ENCODE measurements at places on chromosomes 1 and 21.

DNA sequence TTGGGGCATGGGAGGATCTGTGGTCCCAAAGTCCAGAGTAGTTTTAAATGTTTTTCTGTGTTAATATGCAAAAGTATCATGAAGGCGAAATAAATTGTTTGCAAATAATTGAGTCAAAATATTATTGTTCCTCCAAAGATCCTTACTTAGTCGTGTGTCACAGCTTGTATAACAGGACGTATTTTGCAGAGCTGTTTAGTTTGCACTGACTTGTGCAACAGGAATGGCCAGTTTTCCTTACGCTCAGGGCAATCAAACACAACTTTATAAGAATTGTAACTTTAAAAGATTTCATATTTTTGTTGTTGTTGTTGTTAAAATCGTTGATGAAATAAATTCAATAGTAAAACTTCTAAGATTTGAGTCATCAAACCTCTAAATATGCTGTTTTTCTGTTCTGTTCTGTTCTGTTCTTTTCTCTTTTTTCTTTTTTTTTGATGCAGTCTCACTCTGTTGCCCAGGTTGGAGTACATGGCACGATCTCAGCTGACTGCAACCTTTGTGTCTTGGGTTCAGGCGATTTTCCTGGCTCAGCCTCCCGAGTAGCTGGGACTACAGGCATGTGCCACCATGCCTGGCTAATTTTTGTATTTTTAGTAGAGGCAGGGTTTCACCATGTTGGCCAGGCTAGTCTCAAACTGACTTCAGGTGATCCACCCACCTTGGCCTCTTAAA is 60.6 kb downstream of the UCK2 start:
- DNase-seq = no peak

- no peak for DNase-seq
These were observed 842 bp upstream of the ZC3H12A start for GRCh38 chr1:37473431-37474045.

GRCh38 chr1:94180650-94181049 is 56.7 kb downstream of the ARHGAP29 start:
- DNase-seq = no peak

DNA sequence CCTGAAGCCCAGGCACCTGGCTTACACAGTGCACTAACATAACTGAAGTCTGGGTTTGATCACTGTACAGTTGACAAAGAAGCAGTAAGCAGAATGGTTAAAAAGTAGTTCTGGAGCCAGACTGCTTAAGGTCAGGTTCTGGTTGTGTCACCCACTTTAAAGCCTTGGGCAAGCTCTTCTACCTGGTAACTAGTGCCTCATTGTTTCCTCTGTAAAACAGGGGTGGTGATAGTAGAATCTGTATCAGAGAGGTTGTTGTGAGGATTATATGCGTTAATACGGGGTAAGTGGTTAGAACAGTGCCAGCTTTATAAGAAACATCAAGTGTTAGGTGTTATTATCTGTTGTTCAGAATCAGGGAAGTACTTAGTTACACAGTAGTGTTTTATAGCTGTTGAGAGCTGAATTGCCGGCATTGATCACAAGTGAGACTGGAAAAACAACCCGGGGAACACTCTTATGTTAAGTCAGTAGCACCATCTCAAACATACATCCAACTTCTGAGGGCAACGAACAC is 3.7 kb downstream of the BACH1 start:
- DNase-seq = no peak

DNA sequence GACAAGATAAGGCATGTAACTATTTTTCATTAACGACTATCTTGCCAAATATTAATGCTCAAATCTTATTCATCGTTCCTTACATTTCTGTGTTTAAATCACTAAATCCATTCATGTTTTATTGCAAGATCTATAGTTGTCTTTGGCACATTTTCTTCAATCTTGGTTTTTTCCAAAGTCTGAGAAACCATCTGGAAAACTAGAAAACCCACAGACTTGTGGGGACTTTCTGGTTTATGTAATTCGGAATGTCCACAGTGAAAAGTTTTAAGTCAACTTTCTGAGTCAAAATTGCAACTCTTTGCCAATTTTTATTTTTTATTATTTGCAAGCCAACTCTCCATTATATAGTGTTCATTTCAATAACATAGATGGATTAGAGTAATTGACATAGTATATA is 520.8 kb upstream of the ADAMTS5 start:
- no peak for DNase-seq

DNA sequence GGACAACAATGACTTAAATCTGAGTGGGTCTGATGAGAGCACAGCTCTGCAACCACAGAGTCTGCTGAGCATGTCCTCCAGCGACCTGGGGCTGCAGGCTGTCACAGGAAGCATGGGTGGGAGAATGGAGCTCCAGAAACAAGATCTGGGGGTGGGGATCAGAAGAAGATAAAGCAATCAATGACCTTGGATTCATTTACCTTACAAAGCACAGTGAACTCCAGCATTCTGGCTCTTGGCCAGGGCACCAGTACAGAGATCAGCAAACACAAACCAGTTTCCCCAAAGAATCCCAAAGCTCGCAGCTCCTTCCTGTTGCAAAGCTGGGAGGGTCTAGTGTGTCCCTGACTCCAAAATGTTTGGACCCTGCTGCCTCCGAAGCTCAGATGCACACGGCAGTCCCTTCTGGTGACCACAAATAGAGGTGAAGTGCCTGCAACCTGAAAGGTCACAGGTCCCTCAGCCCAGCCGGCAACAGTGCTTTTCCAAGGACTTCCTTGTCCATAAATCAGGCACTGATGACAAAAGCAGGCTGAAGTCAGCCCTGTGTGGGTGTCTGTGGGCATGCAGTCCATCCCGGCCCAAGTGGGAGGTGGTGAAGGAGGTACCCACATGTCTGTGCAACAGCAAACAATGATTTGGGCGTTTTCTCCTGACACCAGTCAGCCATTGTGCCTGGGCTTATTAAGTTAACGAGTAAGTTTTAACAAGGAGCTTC is 76.1 kb downstream of the SH3BGR start:
- no peak for DNase-seq

GRCh38 chr1:11473491-11474034 is 5.4 kb upstream of the DISP3 start:
- DNase-seq = no peak

DNA sequence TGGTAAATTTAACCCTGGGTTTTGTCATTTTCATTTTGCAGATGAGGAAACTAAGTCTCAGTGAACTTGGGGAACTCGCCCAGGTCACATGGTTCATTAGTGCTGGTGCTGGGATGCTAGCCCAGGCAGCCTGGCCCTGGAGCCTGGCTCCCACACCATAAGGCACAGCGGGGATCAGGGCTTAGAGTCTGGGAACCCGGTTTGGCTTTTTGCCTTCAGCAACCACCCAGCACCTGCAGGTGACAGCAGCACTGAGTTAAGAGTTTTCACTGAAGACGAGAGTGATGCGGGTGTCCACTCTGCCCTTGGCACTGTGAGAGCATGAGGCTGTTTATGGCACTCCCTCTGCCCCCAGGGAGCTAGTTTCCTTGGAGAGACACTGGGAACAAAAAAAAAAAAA is 18.4 kb upstream of the CD101 start:
- DNase-seq = no peak
